Right atrium auricular region (tissue), 2 donors: ENCODE measurements at places on chromosomes 7 and 10. TPM values are rescaled to one million over a fixed set of nuclear protein-coding genes. Genes with fewer than 3 reads are reported as not detected.

DNA sequence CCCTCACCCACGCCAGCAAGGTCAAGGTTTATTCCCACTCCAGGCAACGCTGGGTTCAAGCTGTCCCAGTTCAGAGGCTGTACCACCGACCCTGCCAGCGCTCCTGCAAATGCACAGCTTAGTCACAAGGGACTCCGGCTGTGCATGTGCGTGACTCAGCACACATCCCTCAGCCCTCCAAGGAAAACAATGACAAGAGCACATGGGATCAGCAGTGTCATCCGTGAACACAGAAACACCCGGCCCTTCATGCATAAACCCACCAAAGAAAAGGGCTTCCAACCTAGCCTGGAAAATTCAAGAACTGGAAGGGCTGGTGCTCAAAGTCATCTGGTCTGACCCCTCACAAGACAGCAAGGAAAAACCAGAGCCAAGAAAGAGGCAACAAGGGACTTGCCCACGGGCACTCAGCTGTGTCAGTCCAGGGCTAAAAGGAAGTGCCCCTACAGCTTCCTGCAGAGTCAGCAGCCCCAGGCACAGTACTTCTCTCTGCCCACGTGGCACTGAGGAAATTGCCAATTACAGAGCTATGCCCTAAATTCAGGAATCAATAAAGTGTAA lies 106.1 kb downstream of the KCNMA1 start:
- DNase-seq = peak; percentile 68

DNA sequence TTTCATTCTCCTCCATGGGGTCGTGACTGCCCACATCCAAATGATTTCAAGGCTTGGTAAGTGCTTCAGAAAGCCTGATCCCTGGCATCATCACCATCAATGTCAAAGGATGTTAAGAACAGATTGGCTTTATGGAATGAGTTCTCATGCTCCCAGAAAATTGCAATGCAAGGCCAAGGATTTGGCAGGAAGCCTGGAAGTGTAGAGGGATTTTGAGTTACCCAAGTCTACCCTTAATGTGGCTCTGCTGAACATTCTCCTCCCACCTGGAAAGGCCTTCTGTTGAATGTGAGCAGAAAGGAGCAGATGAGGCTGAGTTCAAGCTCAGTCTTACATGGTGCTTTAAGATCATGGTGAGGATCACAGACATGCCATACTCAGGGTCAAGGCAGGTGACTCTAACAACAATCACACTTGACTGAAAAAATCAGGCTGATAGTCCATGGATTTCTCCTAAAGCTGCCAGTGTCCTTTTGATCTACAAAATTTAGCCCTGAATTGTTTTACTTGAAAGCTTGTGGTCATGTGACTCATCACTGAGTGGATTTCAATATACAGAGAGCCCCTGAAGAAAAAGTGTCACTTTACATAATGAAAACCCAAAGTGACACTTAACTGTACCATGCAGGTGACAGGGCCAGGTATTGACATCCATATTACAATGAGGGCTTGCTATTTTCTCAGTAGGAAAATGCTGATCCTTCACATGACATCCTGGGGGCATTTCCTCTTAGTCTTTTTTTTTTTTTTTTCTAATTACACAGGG lies 111.1 kb upstream of the PDLIM1 start:
- DNase-seq = no peak

ASB10 gene
- total RNA-seq = 4.0 TPM

DNA sequence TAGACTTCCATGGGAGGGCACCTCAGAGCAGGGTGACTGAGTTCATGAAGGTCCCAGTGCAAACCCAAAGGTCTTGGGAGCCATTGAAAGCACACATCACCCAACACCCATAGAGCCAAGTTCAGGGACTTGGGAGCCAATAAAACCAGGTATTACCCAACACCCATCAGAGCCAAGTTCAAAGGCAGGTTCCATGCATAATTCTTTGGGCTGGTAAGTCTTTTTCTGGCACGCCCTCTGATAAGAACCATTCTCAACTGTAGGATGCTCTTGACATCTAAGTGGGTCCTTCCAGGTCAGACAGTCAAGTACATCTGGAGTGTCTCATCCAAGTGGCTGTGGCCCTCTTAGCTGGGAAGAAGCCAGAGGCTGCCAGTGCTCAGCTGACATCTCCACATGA lies 63.2 kb downstream of the EBF3 start:
- no peak for DNase-seq

DNA sequence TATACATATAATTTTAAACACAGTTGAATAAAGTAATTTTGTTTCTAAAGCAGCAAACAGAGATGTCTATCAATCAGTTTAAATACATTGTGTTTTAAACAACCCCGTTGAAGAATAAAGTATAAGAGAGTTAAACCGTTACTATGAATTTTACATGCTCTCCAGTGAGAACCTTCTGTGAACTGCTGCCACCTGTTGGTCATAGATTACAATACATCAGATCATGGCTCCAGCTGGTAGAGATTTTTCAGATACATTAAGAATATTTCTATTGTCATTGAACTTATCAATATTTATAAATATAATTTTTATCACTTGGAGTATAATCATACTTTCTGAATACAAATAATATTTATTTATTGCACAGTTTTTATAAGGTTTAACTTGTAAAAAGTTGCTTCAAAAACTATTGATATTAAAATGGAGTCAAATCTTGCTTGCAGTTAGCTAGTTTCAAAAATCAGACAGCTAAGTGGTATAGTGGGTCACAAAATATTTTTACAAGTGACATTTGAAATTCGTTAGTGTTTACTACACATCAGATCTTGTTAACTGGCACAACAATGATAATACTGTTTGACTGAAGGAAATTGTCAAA lies 561.2 kb upstream of the PHF14 start:
- DNase-seq = no peak

DNA sequence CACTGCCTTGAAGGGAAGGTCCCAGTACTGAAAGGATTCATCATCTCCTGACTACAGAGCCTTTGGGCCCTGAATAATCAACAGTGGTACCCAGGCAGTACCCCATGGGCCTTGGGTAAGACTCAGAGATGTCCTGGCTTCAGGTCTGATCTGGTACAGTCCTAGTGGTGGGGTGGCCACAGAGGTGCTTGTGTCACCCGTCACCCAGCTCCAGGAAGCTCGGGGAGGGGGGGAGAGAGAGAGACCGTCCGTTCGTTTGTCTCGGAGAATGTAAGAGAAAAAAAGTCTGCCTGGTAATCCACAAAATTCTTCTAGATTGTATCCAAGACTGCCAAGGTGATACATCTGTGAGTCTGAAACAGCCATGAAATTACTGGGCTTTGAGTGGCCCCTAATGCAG lies 381.3 kb downstream of the PTPRN2 start:
- no peak for DNase-seq

LBX1 gene
- not detected for total RNA-seq

SPDYE1 gene
- not detected for total RNA-seq

DNA sequence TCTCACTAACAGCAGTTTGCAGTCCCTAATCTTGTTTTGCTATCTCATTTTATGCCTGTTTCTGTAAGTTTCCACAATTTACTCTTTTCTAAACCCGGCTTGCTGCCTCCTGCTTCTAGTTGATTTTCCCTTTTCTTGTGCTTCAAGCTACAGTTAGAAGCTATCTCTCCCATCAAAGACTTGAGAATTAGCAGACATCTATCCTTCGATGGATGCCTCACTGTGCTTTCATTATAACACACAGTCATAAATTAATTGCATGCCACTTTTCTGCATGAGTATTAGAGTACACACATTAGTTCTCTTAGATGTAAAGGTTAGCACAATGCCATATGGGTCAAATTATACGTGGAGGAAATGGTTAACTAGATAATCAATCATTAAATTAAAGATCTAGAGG lies 48.7 kb downstream of the SEMA3A start:
- no peak for DNase-seq

GRCh38 chr10:48799341-48800006 lies 114.8 kb downstream of the WDFY4 start:
- peak; percentile 52 for DNase-seq

- DNase-seq = no peak
Measured at GRCh38 chr7:154591544-154591943, 411.4 kb downstream of the PAXIP1 start.

DNA sequence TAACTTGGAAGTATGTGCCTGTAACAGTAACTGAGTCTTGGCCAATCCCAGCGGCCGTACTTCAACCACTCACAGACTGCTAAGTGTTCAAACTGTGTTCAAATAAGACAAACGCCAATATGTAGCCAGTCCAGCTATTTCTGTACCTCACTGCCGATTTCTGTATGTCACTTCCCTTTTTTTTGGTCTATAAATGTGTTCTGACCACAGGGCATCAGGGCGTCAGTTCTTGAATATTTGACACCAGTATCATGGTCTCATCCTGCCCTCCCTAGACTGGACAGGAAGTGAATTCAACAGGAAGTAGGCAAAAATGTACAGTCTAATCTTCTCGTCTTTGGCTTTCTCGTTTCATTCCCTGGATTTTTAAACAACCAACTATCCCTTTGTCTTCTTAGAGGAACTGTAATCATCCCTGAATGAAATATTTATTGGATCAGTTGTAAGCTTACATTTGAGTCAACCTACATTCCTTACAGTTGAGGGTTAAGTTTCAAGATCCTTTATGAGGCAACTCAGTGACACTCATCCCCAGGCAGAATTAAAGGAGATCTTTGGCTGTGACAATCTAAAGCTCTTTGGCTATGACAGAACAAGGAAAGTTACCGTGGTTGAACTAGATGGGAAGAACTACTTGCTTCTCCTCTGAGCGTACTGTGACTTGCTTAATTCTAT lies 232.7 kb downstream of the NSUN6 start:
- DNase-seq = no peak
